ENCODE measurements at places on chromosomes 6 and 20.

GRCh38 chr6:106421496-106421895 is 61.0 kb downstream of the CRYBG1 start:
- no peak for DNase-seq

- no peak for DNase-seq
These were observed 5.3 kb upstream of the GDAP1L1 start for GRCh38 chr20:44241796-44242195.

GRCh38 chr6:34491091-34491430 is 25.2 kb downstream of the PACSIN1 start:
- no peak for DNase-seq

- DNase-seq, result no peak
These were observed 5.8 kb downstream of the YTHDF1 start for GRCh38 chr20:63210011-63210605.

GRCh38 chr6:82118150-82118562 is 129.4 kb downstream of the IBTK start:
- DNase-seq, result no peak

GRCh38 chr6:79158856-79159516 is 75.5 kb downstream of the HMGN3 start:
- no peak for DNase-seq

DNA sequence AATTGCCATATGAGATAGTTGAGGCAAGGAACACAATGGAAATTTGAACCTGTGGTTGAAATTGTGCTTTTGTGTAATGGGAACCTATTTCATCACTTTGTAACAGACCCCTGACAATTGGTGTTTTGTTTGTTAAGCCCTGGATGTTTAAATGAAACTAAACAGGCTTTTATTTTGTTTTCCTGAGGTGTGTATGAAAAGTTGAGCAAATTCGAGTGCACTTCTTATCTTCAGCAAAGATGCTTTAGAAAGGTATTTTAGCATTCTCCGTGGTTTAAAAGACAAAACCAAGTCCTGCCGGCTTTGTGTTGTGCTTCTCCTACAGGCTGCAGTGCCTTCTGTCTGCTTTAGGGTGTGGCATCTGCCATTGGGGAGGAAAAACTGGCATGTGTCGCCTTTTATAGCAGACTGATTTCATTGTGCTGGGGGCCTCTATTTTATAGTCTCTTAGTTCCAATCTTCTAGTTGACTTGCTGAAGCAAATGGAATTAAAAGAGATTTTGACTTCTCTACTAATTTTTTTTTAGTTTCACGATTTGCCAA is 2.2 kb upstream of the ARID1B start:
- no peak for DNase-seq

DNA sequence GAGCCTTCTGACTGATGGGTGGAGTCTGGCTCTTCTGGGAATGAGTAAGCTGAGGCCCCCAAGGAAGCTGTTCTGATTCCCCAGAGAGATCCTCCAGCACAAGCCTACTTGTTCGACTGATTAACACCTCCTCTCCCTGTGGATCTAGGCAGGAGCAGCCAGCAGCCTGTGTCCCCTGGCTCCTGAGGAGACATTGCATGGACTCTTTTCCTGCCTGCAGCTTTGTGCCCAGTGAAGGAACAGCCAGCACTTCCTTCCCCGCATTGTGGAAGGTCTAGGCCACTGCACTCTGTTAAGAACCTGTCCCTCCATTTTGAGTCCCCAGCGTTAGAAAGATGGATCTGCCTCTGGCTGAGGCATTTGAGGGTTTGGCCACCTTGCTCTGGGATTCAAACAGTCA is 29.1 kb downstream of the LRFN2 start:
- no peak for DNase-seq

- DNase-seq, result no peak
These were observed 6.7 kb upstream of the TMEM30A start for GRCh38 chr6:75291331-75291730.

GRCh38 chr6:144158133-144158532 is 7.8 kb downstream of the STX11 start:
- DNase-seq, result no peak

- no peak for DNase-seq
These were observed 211.4 kb upstream of the ZFP64 start for GRCh38 chr20:52402950-52403349.

GRCh38 chr20:56245761-56246160 is 2.8 kb upstream of the MC3R start:
- DNase-seq, result no peak

DNA sequence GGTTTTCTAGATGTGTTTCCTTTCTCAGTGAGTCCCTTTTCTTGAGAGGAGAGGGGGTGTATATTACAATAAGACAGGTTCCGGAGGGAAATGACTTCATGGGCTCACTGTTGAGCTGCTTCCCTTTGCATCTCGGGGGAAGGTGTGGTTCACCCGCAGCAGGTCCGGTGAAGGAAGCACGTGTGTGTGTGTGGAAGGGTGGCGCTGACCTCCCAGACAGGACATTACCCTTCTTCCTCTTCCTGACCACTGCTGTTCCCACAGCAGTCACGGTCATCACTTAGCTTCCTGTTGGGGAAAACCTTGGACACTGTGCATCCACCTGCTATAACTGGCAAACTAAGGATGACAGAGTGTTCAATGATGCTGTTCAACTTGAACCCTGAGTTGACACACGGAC is 83.6 kb downstream of the PLEKHG1 start:
- DNase-seq, result no peak

DNA sequence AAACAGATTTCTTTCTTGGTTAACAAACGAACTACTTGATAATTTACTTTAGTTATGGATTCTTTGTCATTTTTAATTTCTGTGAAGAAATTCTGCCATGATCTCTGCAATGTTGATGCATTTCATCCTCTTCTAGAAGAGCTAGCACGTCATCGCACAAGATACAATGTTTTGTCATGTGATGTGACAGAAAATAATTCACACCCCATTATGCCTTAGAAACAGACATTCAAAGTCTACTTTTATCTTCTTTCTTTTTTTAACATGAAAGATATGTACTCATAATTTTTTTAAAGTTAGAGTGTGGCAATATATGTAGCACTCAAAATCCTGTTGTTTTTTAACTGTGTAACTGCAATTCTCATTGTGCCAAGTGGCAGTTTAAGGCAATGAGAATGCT is 39.6 kb upstream of the NELFCD start:
- no peak for DNase-seq

- DNase-seq, result no peak
These were observed 25.1 kb upstream of the UTRN start for GRCh38 chr6:144259986-144260385.

DNA sequence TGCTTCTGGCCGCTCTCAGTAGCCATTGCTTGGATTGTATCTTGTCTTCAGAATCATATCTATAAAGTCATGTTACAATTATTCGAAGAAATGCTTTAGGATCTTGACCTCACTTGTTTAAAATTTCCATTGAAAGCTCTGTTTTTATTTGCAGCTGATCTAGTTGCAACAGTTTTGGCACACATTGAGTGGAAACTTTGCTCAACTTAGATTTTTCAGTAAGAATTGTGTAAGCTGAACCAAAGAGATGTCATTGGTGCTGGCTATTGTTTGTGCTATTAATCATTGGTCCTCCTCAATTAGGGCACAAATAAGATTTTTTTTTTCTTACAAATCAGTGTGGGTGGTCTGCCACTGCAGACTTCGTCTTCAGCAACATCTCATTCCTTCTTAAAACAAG is 649.2 kb downstream of the MMUT start:
- DNase-seq, result no peak

GRCh38 chr6:42653851-42654250 is 68.5 kb downstream of the PRPH2 start:
- no peak for DNase-seq

GRCh38 chr6:84639396-84639795 is 125.0 kb downstream of the TBX18 start:
- no peak for DNase-seq

DNA sequence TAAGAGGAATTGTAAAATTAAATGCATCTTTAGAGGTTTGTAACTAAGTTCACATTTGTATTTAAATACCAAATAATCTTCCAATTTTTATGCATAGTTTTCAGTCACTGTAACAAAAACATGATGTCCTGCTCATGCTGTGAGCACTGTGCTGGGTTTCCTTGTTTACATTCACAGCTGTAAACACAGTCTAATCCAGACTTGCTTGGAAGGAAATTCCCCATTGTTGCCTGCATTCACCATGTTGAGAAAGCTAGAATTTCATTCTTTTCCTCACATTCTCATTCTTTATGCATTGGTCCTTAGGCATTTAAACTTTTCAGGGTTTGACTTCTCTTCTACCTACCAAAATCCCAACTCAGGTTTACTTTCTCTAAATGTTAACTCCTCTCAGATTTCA is 242.0 kb upstream of the TBX18 start:
- DNase-seq, result no peak

- DNase-seq, result no peak
These were observed 212.3 kb upstream of the TBX18 start for GRCh38 chr6:84976526-84977362.

- DNase-seq, result no peak
These were observed 27.9 kb downstream of the GHRH start for GRCh38 chr20:37233548-37234253.

GRCh38 chr20:21324126-21324525 is 21.0 kb downstream of the XRN2 start:
- DNase-seq, result no peak

DNA sequence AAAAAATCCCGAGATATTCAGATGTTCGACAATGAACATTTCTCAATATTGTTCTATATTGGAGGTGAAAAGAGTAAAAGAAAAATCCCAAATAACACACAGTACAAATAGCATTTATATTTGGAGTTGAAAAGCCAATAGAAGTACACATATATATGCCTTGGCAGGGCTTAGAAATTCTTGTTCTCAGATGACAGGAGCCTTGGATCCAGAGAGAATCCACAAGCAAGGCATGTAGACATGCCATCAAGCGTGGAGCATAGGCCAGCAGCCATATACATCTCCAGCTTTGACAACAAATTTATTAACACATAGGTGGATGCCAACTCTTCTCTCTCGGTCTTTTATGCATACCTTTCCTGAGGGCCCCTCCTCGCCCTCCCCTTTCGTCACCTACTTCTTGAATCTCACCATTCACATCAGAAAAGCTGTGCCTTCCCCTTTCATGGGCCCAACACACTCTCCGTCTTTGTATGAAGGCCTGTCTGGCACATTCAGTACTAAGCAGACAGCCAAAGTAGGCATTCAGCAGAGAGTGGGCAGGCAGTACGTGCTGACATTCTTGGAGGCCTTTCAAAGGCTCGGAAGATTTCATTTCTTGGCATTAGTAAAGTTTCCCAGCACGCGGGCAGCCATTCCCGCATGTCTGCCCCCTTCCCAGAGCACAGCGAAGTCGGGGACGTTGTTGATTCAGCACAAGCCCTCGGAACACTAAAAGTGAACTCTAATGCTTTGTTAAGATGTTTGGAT is 18.2 kb downstream of the NEDD9 start:
- DNase-seq, result no peak

- DNase-seq, result no peak
These were observed 129.4 kb downstream of the BCAS1 start for GRCh38 chr20:53940907-53941545.
